Sigmoid colon (tissue), 7 donors: ENCODE measurements at places on chromosomes 1 and 21.
A peak's percentile ranks its signal among the peaks of the same experiment; 100 is the strongest.

- DNase-seq = no peak
Observed at GRCh38 chr1:78102916-78103315, 57.1 kb downstream of the GIPC2 start.

- no peak for DNase-seq
Observed at GRCh38 chr1:191675856-191676783, 482.1 kb upstream of the RGS18 start.

- DNase-seq = no peak
Observed at GRCh38 chr1:221098471-221099405, 219.5 kb downstream of the HLX start.

- DNase-seq = peak; percentile 41
Observed at GRCh38 chr21:43204638-43205037, 35.8 kb downstream of the CRYAA start.

DNA sequence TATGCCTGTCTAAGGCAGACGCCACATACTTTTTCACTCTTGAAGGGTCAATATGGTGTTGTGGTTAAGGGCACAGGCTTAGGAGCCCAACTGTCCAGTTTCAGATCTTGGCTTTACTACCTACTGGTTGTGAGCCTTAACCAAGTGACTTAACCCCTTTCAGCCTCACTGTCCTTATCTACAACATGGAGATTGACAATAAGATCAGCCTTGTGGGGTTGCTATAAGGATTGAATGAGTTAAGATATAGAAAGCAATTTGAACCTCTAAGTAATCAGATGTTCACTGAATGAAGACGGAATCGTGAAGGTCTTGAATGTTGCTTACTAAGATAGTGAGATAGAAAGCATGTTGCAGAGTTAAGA is 121.3 kb upstream of the JUN start:
- DNase-seq = no peak
